Activated CD8-positive, alpha-beta T cell treated with anti-CD3 and anti-CD28 coated beads for 36 hours (primary cell): ENCODE measurements at places on chromosomes 6 and 20. TPM values are rescaled to one million over a fixed set of nuclear protein-coding genes. Genes with fewer than 3 reads are reported as not detected.

- no peak overlapping the region for H3K4me3 ChIP-seq
- H3K36me3 ChIP-seq = no peaks in the 10 kb centered on the region
- H3K4me1 ChIP-seq = no peaks in the 10 kb centered on the region
- no peak overlapping the region for H3K27ac ChIP-seq
These were observed 8.5 kb downstream of the GCM2 start for GRCh38 chr6:10873374-10873773.

- H3K36me3 ChIP-seq = no peaks in the 10 kb centered on the region
- no peak overlapping the region for H3K27ac ChIP-seq
- H3K27me3 ChIP-seq = peaks cover 2% of the 10 kb centered on the region
- no peaks in the 10 kb centered on the region for H3K4me1 ChIP-seq
- H3K4me3 ChIP-seq = no peak overlapping the region
- no peak for DNase-seq
These were observed 506.8 kb upstream of the CITED2 start for GRCh38 chr6:139881236-139881635.

DNA sequence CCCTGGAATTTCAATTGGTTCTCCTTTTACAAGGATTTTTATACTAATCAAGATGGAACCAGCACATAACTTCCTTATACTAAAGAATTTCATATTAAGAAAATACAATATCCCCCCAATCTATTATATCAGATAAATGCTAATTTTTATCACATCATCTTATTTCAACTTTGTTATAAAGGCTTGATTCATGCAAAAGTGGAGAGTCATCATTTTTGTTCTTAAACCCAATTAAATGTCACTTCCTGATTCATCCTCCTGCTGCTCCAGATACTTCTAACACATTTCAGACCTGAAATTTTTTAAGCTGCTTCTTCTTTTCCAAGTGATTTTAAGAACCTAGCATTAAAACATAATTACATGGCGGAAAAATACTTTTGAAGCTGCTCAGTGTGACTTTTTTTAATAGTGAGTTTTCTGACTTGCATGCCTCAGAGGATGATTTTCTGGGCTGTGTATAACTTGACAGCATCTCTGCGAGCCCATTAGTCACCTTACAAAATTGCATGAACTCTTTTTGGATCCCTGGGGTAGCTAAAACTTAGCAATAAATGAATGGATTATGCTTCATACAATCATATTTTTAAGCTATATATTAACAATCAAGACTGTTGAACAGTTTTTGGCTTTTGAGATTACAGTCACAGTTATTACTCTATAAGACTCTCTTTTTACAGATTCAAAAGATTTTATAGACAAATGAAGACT, 134.1 kb downstream of the ELOVL4 start:
- no peak overlapping the region for H3K4me3 ChIP-seq
- H3K27ac ChIP-seq = no peak overlapping the region
- DNase-seq = no peak
- no peaks in the 10 kb centered on the region for H3K36me3 ChIP-seq

DNA sequence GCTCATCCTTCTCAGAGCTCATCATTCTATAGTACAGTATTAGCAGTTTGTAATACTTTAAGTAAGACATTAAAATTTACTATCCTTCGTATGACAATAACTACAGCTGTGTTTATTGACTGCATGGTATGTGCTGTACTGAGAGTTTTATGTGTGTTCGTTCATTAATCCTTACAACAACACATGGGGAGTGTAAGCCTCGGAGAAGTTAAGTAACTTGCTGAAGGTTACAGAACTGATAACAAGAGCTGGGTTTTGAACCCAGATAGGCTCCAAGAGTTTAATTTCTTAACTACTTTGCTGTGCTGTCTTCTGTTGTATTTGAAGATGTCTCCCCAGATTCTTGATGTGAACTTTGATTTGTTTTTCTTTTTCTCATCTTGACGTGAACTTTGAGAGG, 23.7 kb downstream of the BRPF3 start:
- H3K36me3 ChIP-seq = peaks cover 15% of the 10 kb centered on the region
- DNase-seq = no peak
- no peak overlapping the region for H3K27ac ChIP-seq
- no peaks in the 10 kb centered on the region for H3K4me1 ChIP-seq
- no peak overlapping the region for H3K4me3 ChIP-seq
- H3K27me3 ChIP-seq = no peaks in the 10 kb centered on the region

- H3K27ac ChIP-seq = no peak overlapping the region
- no peaks in the 10 kb centered on the region for H3K36me3 ChIP-seq
- no peak for DNase-seq
These were observed 369.3 kb downstream of the ZFAND3 start for GRCh38 chr6:38188677-38189335.

The BPI gene
- total RNA-seq = not detected

The LINC00237 gene
- total RNA-seq = not detected
